Eye (tissue), 1 donor: ENCODE measurements at places on chromosomes 5 and 9.

GRCh38 chr9:94980947-94981722 is 254.6 kb downstream of the AOPEP start:
- DNase-seq = peak; percentile 44

DNA sequence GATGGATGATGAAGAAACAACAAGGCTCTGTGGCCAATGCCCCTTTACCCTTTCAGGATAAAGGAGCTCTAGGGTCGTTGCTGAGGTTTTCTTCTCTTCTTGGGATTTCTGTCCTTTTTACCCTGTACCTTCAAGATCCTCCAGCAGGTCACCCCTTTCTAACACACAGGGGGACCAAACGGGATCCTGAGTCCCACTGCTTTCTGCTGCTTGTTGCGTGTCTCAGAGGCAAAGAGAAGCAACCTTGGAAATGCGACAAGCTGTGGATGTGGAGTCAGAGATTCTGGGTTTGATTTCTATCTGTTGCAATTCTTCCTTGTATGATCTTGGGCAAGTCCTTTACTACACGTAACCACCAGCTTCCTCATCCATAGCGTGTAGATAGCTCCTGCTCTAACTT is 20.5 kb downstream of the GLRA1 start:
- DNase-seq = no peak

DNA sequence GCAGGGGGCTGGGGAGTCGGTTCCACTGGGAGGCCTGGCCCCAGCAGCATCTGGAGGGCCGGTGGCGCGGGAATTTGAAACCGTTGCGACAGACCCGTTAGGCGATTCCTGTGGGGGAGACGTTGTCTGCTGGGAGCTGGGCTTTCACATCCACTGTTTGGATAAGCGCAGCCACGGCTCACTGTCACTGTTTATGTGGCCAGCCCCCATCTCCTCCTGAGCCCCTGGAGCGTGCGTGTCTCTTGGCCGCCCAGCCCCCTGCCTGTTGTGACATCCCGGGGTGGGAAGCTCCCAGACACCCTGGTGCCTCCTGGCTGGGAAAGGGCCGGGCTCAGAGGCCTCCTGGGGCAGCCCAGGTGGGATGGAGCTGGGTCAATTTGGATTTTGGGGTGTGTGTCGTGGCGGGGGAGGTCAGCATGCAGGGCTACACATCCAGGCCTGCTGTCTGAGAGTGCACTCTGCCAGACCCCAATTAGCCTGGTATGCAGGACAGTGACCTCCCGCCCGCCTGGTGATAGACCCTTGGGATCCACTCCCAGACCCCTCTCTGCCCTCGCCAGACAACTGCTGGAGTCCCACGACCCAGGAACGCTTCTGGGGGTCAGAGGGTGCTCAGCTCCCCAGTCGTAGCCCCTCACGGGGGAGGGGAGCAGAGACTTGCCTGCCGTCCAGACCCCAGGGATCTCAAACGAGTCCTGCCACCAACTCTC is 62.0 kb upstream of the RNU6ATAC start:
- peak; percentile 44 for DNase-seq

DNA sequence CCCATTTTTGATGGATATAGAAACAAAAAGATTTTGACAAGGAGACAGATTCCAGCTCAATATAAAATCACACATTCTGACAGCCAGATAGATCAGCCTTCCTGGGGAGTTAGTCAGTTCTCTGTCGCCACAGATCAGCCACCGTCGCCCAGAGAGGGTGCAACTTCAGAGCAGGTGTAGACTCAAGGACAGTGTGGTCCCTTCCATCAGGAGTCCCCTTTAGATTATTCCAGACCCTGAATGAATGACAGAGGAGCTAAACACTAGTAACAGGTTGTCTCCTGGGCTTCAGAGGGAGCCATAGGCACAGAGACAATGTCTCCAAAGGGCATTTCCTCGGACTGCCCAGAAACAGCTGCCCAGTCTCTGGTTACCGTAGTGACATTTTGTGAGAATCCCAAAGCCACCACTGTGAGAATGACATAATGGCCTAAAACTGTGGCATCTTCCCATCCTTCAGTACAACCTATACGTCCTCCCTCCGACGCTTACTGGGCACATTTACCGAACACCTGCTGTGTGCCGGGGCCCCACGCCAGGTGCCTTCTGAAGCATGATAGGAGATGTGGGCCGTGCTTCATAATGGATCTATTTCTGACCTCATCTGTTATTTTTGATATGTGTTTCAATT is 47.4 kb upstream of the SLC2A8 start:
- no peak for DNase-seq

GRCh38 chr9:13915591-13916301 is 398.2 kb downstream of the NFIB start:
- DNase-seq = no peak

DNA sequence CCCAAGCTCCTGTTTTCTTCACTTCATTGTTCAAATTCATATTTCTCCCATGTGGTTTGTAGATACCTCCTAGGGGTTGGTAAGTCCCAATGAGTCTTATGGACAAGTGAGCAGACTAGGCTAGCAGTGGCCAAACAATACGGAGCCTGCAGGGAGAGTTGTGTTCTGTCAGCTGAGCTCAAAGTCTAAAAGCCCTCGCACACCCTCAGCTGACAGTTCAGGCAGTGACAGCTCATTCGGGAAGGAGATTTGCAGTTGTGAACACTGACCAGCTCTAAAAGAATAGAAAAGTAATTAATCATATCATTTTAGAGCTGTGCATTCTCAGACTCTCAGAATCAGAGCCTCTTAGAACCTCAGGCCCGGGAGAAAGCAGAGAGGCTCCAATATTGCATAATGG is 95.1 kb downstream of the SH3TC2 start:
- DNase-seq = no peak

GRCh38 chr5:113804943-113805342 is 291.4 kb downstream of the YTHDC2 start:
- DNase-seq = no peak

- DNase-seq = no peak
Measured at GRCh38 chr5:94992325-94992724, 292.6 kb downstream of the MCTP1 start.

DNA sequence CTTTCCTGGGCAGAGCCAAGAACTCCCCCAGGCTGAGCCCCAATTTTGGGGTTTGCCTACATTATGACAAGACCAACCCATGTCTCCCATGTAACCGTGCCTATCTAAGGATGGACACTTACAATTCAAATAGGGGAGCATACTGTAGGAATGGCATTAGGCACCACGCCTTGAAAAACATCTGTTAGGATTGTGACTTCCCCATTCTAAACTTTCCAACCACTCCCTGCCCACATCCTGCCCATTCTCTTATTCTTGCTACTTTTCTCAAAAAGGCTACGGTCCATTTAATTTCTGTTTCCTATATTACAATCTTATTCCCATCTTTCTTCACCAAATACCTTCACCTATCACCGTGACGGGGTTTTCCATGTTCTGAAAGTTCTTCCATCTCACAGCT is 99.2 kb downstream of the LPAR1 start:
- DNase-seq = no peak
